Cardiac atrium fibroblast (primary cell): ENCODE measurements at places on chromosomes 12 and 14. TPM values are rescaled to one million over a fixed set of nuclear protein-coding genes. Genes with fewer than 3 reads are reported as not detected.

The FGF23 gene
- total RNA-seq, result not detected in 2 replicates

The LHX5 gene
- not detected in 2 replicates for total RNA-seq

The KRT79 gene
- total RNA-seq, result not detected in 2 replicates

The RTL1 gene
- total RNA-seq, result not detected in 2 replicates

The SDS gene
- not detected in 2 replicates for total RNA-seq

The PSEN1 gene
- 35.0 and 36.8 TPM in 2 replicates for total RNA-seq

The CDKN3 gene
- 20.9 and 35.5 TPM in 2 replicates for total RNA-seq

The POU6F1 gene
- total RNA-seq, result 1.4 and 1.5 TPM in 2 replicates

The KRT78 gene
- total RNA-seq, result not detected in 2 replicates

The LAG3 gene
- 0.16 TPM in 1 of 2 replicates, not detected in the other for total RNA-seq

The ACSM4 gene
- total RNA-seq, result not detected in 2 replicates

The P2RX7 gene
- not detected in 2 replicates for total RNA-seq

The BMP4 gene
- 28.0 and 55.4 TPM in 2 replicates for total RNA-seq

The ABCD2 gene
- total RNA-seq, result not detected in 2 replicates

The GALNT4 gene
- total RNA-seq, result 6.9 and 7.1 TPM in 2 replicates

The TRIM9 gene
- total RNA-seq, result 0.49 and 2.7 TPM in 2 replicates
